ENCODE measurements at places on chromosomes 7 and 10. TPM values are rescaled to one million over a fixed set of nuclear protein-coding genes. Genes with fewer than 3 reads are reported as not detected.

Gene ERVW-1
- total RNA-seq = not detected

GRCh38 chr10:42795701-42796100 lies 13.1 kb downstream of the BMS1 start:
- H3K4me3 ChIP-seq = no peak overlapping the region
- no peaks in the 10 kb centered on the region for H3K27me3 ChIP-seq
- peaks cover 100% of the 10 kb centered on the region for H3K36me3 ChIP-seq
- no peaks in the 10 kb centered on the region for H3K4me1 ChIP-seq

DNA sequence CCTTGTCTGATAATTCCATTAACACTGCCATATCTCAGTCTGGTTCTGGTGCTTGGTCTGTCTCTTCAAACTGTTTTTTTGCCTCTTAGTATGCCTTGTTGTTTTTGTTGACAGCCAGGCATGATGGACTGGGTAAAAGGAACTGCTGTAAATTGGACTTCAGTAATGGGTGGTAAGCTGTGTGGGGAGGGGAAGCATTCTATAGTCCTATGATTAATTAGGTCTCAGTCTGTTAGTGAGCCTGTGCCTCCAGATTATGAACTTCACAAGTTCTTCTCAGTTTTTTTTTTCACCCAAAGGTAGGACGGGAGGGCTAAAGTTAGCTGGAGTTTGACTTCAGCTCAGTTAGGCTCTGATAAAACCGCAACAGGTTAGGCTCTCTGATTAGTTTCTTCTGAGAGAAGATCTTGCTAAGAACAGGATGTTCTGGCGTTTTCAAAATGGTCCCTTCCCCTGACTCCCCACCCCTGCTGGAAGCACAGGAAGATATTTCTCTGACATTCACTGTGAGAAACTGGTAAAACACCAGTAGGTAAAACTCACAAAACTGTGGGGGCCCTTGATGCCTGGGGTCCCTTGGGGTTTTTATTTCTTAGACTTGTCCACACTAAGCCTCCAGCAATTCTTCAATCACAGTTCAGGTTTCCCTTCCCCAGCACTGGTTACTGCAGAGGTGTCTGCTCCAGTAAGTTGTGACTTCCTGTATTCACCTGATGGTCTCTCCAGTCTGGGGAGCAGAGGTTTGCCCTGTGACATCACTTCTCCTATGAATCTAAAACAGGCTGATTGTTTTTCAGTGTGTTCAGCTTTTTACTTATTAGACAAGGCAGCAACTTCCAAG lies 43.3 kb upstream of the CCDC71L start:
- no peaks in the 10 kb centered on the region for H3K4me1 ChIP-seq
- no peak for DNase-seq
- no peaks in the 10 kb centered on the region for H3K36me3 ChIP-seq
- no peak overlapping the region for H3K4me3 ChIP-seq

Gene GHRHR
- not detected for total RNA-seq

DNA sequence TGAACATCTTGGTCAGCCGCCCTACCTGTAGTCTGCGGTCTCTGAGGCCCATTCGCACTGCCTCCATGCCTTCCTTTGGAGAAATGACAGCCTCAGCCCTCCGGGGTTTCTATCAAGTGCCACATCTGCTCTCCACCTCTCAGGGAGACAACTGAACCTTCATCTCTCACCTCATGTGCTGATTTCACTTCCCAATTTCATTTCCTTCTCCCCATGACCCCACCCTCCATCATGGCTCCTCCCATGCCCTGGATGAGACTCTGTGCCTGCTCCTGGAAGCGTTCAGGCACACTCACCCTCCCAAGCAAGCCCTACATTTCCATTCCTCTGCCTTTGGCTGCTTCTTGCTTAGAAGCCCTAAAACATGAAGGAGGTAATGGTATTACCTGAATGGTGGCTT lies 7.8 kb upstream of the SCD start:
- no peaks in the 10 kb centered on the region for H3K27me3 ChIP-seq
- H3K4me1 ChIP-seq = no peaks in the 10 kb centered on the region
- H3K4me3 ChIP-seq = no peak overlapping the region

DNA sequence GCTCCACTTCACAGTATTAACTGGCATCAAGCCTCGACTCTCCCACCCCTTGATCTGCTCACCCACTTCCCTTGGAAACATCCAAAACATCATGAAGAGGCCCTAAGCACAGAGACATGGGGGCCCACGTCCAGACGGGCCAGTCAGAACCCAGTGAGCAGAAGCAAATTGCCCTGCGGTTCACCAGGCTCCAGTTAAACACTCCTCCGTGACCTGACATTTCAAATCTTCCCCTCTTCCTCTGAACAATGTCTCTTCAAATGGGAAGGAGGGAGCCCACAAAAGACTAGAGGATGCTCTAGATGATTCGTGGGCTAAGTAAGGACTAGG lies 44.8 kb downstream of the CLEC2L start:
- no peak overlapping the region for H3K27ac ChIP-seq
- H3K27me3 ChIP-seq = no peaks in the 10 kb centered on the region
- H3K4me1 ChIP-seq = no peaks in the 10 kb centered on the region
- DNase-seq = no peak
- no peak overlapping the region for H3K4me3 ChIP-seq

Gene TEX47
- not detected for total RNA-seq

GRCh38 chr10:124353896-124354295 lies 64.8 kb downstream of the OAT start:
- peaks cover 39% of the 10 kb centered on the region for H3K27me3 ChIP-seq
- no peak overlapping the region for H3K27ac ChIP-seq
- DNase-seq = no peak
- no peaks in the 10 kb centered on the region for H3K4me1 ChIP-seq
- H3K4me3 ChIP-seq = no peak overlapping the region

GRCh38 chr7:41188163-41189130 lies 514.4 kb downstream of the INHBA start:
- no peak for DNase-seq
- no peak overlapping the region for H3K27ac ChIP-seq
- H3K4me3 ChIP-seq = no peak overlapping the region
